ENCODE measurements at places on chromosomes 4 and X.

DNA sequence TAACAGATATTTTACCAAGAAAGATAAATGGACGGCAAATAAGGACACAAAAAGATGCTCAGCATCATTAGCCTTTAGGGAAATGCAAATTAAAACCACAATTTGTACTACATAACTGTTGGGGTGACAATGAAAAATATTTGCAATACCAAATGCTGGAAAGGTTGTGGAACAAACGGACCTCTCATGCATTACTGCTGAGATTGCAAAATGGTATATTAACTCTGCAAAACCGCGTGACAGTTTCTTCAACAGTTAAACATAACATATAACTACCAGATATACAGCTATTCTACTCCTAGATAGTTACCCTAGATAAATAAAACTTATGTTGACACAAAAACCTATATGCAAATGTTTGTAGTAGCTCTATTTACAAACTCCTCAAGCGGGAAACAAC lies 6.3 kb upstream of the OTC start:
- no peak for DNase-seq

GRCh38 chr4:116499-116898 lies 7.8 kb upstream of the ZNF718 start:
- DNase-seq: no peak

GRCh38 chr4:762211-763190 lies 56.9 kb downstream of the PCGF3 start:
- no peak for DNase-seq

DNA sequence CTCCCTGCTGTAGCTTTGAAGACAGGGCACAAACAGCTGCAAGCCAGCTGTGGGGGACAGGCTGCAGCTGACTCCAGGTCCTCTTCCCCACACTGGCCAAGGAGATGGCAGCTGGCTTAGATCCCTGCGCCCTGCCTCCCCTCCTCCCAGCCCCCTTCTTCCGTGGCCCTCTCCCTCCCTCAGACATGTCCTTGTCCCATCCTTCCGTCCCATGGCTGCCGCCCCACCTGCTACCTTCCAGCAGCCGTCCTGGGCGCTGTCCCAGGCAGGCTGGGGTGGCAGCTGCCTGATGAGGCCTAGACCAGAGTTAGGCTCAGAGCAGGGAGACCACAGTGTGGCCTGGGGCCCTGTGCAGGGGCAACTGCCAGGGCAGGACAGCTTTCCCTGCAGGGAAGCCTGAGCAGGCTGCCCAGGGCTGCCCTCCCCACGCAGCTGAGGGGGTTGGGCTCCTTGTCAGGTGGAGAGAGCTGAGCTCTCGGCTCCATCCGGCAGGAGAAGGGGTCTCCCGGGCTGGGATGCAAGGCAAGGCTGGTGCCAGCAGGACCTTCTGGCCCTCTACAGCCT lies 3.3 kb upstream of the BGN start:
- no peak for DNase-seq
